ENCODE measurements at places on chromosomes 12 and 14.
A peak's percentile ranks its signal among the peaks of the same experiment; 100 is the strongest.

DNA sequence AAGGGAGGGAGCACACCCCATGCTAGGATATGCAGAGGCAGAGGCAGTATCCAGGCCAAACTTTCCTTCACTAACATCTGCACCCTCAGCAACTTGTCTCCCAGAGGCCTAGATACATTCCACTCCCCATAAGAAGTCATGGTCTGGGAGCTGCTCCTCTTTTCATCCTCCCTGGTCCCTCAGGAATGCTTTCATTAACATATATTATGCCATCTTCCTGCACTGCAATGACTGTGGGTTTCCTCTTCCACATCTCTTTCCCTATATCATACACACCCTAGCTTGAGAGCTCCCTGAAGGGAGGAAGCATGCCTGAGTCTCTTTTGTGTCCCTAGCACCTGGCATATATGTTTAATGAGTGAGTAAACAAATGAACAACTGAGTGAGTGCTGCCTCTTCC, 8.6 kb downstream of the DDN start:
- DNase-seq, result no peak

GRCh38 chr12:23356927-23357708, 592.4 kb downstream of the SOX5 start:
- DNase-seq, result no peak

GRCh38 chr14:88556581-88556980, 1.8 kb upstream of the PTPN21 start:
- no peak for DNase-seq

DNA sequence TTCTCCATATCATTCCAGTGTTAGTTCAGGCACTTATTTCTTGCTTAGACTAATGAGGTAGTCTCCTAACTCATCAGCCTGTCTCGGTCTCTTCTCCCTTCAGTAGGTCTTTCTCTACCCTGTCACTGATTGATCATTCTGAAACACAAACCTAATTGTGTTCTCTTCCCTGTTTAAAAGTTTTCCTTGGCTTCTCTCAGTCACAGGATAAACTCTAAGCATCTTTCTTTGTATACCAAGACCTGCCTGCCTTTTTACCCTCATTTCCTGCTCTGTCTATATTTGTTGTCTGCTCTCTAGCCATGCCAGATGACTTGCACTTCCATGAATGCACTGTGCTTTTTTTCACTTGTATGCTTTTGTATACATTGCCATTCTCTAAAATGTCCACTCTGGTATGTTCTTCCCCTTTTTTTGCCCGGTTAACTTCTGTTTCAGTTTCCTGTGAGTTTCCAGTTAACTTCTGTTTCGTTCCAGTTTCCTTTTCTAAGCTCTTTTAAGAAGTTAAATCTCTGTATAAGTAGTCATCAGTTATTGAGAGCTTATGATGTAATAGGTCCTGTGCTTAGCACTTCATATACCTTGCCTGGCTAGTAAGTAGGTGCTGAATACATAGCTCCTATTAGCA, 12.8 kb downstream of the DIP2B start:
- DNase-seq, result peak; percentile 37

DNA sequence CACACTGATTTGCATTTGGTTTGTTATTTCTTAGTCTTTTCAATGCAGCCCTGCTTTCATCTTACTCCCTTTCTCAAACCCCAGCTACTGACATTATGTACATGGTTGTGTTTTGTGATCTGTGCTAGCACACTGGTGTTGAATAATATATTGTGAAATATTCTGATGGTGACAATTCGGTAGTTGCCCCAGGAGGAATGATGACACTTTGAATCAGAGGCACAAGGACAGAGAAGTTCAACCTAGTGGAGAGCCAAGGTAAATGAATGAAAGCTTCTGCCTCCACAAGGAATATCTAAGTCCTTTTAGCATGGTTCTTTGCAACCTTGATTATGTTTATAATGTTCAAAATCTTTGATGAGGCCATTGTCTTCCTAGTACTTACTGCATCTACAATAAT, 159.9 kb downstream of the PDE3A start:
- no peak for DNase-seq

- peak; percentile 44 for DNase-seq
Measured at GRCh38 chr12:10641735-10642500, 28.5 kb upstream of the MAGOHB start.

- no peak for DNase-seq
Measured at GRCh38 chr12:1800401-1801302, 19.7 kb upstream of the LRTM2 start.

DNA sequence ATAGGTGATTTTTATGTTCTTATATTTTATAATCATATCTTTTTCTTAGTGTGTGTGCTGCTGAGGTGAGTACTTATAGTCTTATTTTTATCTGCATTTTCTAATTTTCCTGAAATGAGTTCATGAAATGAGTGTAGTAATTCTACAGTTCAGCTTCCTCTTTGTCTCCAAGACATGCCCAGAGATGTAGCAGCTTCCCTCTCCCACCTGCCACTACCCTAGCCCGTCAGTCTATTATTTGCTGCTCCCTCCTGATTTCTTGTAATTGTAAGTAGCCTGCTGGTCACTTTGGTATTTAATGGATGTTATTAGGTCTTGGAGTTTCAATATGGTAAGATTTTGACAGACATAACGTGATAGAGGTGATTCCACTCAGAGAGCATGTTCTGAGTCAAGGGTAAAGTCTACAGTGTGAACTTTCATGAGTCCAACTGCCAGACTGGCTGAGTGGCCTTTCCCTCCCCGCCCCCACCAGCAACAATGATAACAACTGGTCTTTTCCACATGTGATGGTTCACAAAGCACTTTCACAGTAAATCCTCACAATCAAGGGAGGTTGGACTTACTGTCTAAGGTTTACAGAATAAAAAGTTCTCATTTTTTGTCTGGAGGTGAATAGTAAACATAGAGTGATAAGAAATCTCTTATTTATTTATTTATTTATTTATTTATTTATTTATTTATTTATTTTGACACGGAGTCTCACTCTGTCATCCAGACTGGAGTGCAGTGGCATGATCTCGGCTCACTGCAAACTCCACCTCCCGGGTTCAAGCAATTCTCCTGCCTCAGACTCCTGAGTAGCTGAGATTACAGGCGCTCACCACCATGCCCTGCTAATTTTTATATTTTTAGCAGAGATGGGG, 4.2 kb upstream of the RIPK3 start:
- no peak for DNase-seq

DNA sequence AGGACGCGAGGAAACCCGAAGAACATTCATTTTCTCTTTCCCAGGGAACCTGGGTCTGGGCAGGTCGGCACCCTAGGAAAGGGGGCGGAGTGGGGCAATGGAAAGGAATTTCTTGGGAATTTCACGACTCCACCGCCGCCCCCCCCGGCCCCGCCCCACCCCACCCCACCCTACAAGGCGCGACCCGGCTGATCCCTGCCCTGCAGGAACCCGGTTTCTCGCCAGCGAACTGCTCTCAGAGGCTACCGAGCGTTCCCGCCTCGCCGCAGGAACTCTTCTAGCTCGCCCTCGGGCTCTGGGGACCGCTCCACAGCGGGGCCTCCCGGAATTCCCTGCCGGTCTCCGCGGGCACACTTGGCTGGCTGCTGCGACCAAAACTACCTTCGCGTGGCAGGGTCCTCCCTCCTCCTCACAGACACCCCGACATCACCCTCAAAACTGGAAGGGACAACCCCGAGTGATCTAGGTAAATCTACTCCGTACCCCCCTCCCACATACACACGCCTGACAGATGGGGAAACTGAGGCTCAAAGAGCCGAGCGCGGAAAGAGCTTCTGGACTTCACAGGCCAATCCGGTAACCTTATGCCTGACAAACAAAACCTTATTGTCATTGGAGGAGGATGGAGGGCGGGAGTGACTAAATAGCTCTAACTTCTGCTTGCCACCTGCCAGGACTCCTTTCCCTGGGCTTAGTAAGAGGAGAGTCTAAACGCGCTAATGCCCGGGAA, 785 bp upstream of the ACTN1 start:
- no peak for DNase-seq

- DNase-seq, result no peak
Measured at GRCh38 chr14:64993266-64993930, 6.7 kb downstream of the FNTB start.

DNA sequence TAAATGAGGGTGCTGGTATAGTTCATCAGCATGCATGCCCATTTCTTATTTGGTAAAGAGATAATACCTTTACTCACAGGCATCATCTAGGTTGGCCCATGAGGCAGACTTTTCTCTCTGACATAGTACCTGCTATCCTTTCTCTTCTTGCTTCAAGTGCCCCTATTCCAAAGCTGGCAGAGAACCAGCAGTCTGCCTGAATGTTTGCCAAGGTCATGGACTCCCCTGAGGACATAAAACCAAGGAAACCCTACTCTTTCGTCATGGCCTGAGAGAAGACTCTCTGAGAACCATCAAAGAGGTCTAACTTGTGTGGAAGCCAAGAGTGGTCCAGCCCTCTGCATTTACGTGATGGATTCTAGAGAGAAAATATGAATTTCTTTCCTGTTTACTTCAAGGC, 11.9 kb downstream of the PPP1R36 start:
- DNase-seq, result no peak

DNA sequence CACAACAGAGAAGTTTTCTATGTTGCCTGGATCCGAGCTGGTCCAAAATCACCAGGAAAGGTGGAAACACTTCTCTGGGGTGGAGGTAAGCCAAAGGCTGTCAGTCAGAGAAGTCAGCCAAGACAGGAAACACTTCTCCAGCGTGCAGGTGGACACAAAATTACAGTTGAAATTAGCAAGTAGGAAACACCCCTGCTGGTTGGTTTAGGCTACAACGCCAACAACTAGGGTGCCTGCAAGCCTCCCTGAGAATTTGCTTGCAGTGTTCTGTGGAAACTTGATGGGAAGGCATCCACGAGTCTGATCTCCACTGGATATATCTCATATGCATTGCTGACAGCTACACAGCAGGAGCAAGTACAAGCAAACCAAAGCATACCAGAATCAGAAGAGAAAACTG, 600.5 kb downstream of the RERGL start:
- DNase-seq, result no peak

- no peak for DNase-seq
Measured at GRCh38 chr14:53043027-53043581, 92.3 kb upstream of the FERMT2 start.

DNA sequence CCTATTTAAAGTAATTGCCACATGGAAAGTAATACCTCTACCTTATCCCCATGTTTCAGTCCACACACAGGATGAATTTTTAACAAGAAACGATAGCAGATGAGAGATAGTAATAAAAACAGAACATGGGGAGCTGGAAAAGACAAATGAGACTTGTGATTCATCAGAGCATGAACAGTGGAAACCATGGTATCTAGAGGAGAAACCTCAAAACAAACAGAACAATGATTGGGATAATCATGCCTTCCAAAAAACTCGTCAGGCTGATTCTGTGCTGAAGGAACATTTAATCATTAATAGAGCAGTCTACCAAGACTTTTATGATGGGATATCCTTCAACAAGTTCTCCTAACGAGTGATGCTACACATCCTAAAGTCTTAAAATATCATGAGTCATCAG, 1390.7 kb downstream of the FSCB start:
- DNase-seq, result no peak

DNA sequence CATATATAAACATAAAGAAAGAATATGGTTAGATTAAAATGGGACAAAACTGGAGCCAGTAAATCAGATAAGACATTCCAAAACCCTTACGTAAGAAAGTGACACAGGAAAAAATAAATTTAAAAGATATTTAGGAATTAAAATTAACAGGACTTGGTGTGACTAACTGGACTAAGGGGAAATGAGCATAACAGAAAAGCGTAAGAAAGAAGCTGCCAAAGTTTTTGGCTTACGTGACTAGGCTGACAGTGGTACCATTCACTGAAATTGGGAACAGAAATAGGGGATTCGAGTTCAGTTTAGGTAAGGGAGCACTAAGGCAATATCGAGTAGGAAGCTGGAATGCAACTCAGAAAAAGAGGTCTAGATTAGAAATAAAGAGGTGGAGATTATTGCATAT, 7.8 kb downstream of the CDK17 start:
- no peak for DNase-seq

DNA sequence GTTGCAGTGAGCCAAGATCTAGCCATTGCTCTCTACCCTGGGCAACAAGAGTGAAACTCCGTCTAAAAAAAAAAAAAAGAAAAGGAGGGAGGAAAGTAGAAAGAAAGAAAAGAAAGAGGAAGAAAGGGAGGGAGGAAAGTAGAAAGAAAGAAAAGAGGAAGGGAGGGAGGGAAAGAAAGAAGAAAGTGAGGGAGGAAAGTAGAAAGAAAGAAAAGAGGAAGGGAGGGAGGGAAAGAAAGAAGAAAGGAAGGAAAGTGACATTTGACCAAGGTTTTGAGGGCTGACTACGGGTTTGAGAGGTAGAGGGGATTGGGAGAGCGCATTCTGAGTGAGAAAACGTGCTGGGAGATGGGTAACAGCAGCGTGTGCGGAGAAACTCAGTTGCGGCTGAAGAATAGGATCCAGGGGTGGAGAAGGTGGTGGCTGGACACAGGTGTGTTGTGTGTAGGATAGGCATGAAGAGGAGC, 521 bp upstream of the PAPLN start:
- DNase-seq, result no peak

Measured in epithelial cell of prostate (primary cell).